ENCODE measurements at places on chromosomes 2 and 18. TPM values are rescaled to one million over a fixed set of nuclear protein-coding genes. Genes with fewer than 3 reads are reported as not detected.

Gene ANKZF1
- total RNA-seq: 26.6 TPM

Gene LIMS3
- 5.3 TPM for total RNA-seq

Gene UPP2
- not detected for total RNA-seq

Gene ACVR1C
- 0.81 TPM for total RNA-seq

Gene SMARCAL1
- total RNA-seq: 10.5 TPM

Gene GPAT2
- 6.1 TPM for total RNA-seq

Gene WDR35
- total RNA-seq: 4.1 TPM

Gene CLEC4F
- 0.22 TPM for total RNA-seq

Gene CCDC148
- total RNA-seq: 0.78 TPM

Gene RAB6C
- total RNA-seq: 0.16 TPM

Gene UGT1A4
- total RNA-seq: not detected

Gene KCNF1
- 0.24 TPM for total RNA-seq

Gene TGFA
- 1.0 TPM for total RNA-seq

Gene DHRS9
- total RNA-seq: 0.81 TPM

Gene REG1A
- not detected for total RNA-seq

Gene PPP1R1C
- total RNA-seq: 24.0 TPM

Gene CFAP65
- not detected for total RNA-seq

Gene MEP1B
- total RNA-seq: not detected

Gene XRCC5
- total RNA-seq: 113 TPM

Gene PSD4
- total RNA-seq: 3.4 TPM

Gene ALK
- total RNA-seq: 0.08 TPM

Gene FBLN7
- total RNA-seq: 0.54 TPM

Gene C2orf66
- not detected for total RNA-seq

Gene CPO
- 0.73 TPM for total RNA-seq

Gene KCNE4
- 3.6 TPM for total RNA-seq

Gene ATP6V1B1
- total RNA-seq: not detected

Gene GREB1
- 11.4 TPM for total RNA-seq

Gene TMEM178A
- 3.0 TPM for total RNA-seq

Gene NT5C1B
- not detected for total RNA-seq

Gene INO80D
- 12.6 TPM for total RNA-seq

Gene SPP2
- not detected for total RNA-seq

Gene TMEM247
- not detected for total RNA-seq

Gene NDUFAF7
- 22.8 TPM for total RNA-seq

Gene SCYGR4
- not detected for total RNA-seq

Gene KLHL30
- 20.6 TPM for total RNA-seq

Gene HRH4
- 0.19 TPM for total RNA-seq

Gene MARCO
- total RNA-seq: 19.7 TPM

Gene NTSR2
- total RNA-seq: not detected

Gene UGT1A8
- not detected for total RNA-seq

Gene OR6B2
- total RNA-seq: not detected

Gene UGT1A10
- total RNA-seq: not detected

Gene KDSR
- 32.3 TPM for total RNA-seq

Gene ELAC1
- total RNA-seq: 5.6 TPM

Gene TXNDC2
- not detected for total RNA-seq

Gene TEKT4
- total RNA-seq: 0.16 TPM

Gene MRPS9
- total RNA-seq: 70.3 TPM

Gene ZBTB7C
- 3.2 TPM for total RNA-seq

Gene HADHB
- total RNA-seq: 1,782 TPM

Gene AFF3
- total RNA-seq: 6.8 TPM

Gene UGT1A6
- total RNA-seq: not detected

Gene FAM110C
- total RNA-seq: 2.9 TPM

Gene LYG1
- total RNA-seq: 0.57 TPM

Gene OLA1
- 75.5 TPM for total RNA-seq

Gene SEPTIN10
- 56.2 TPM for total RNA-seq

Gene PSME4
- 49.9 TPM for total RNA-seq

Gene PLGLB2
- 2.0 TPM for total RNA-seq

Gene VSNL1
- total RNA-seq: 10.4 TPM

All from Right ventricle myocardium inferior (tissue), 1 donor.